ENCODE measurements at places on chromosomes 5 and 9. TPM values are rescaled to one million over a fixed set of nuclear protein-coding genes. Genes with fewer than 3 reads are reported as not detected.

Gene GNPDA1
- total RNA-seq: 21.1 TPM

Gene DDX4
- total RNA-seq: 0.09 TPM

Gene AGXT2
- total RNA-seq: not detected

Gene PCDHB14
- 16.3 TPM for total RNA-seq

Gene EFNA5
- 22.9 TPM for total RNA-seq

Gene ADAMTS13
- 2.9 TPM for total RNA-seq

Gene SLC6A18
- not detected for total RNA-seq

Gene NRG2
- total RNA-seq: 5.1 TPM

Gene GABRA6
- 4.4 TPM for total RNA-seq

Gene IQGAP2
- total RNA-seq: 10.4 TPM

Gene TSTD2
- total RNA-seq: 37.8 TPM

Gene SLU7
- 34.8 TPM for total RNA-seq

Gene SLC36A2
- total RNA-seq: not detected

Gene ACTBL2
- not detected for total RNA-seq

Gene GARIN3
- total RNA-seq: not detected

Gene SOX30
- total RNA-seq: 0.18 TPM

Gene LCN15
- total RNA-seq: not detected

Gene SPATA31D3
- total RNA-seq: not detected

Gene PCDHGA10
- total RNA-seq: 21.4 TPM

Gene CARTPT
- not detected for total RNA-seq

Gene ANXA2R
- total RNA-seq: 2.9 TPM

Gene RGP1
- 16.4 TPM for total RNA-seq

Gene MPDZ
- total RNA-seq: 53.7 TPM

Gene GAS1
- total RNA-seq: 19.6 TPM

Gene CHSY3
- total RNA-seq: 6.0 TPM

Gene F2RL2
- 0.27 TPM for total RNA-seq

Gene SYK
- 1.5 TPM for total RNA-seq

Gene SHOC1
- total RNA-seq: not detected

Gene IL17B
- not detected for total RNA-seq

Gene NR6A1
- total RNA-seq: 2.9 TPM

Gene EGR1
- 1.9 TPM for total RNA-seq

Gene PCDHB2
- 16.0 TPM for total RNA-seq

Gene PPP6C
- 23.1 TPM for total RNA-seq

Gene IRGM
- total RNA-seq: 0.45 TPM

Gene SPATA31D4
- total RNA-seq: not detected

Gene ASS1
- total RNA-seq: 37.8 TPM

Gene SLC25A2
- 0.36 TPM for total RNA-seq

Gene PTGES
- total RNA-seq: 1.5 TPM

Gene FBP2
- not detected for total RNA-seq

Gene CSF2
- not detected for total RNA-seq

Gene SPINK4
- total RNA-seq: not detected

Gene BTNL3
- total RNA-seq: 0.09 TPM

Gene CKMT2
- 4.2 TPM for total RNA-seq

Gene CYFIP2
- 94.8 TPM for total RNA-seq

Gene FOXD4
- total RNA-seq: 1.00 TPM

Gene ADAMTS2
- total RNA-seq: 7.0 TPM

Gene ADCY2
- total RNA-seq: 21.7 TPM

Gene TMOD1
- total RNA-seq: 5.4 TPM

Gene LIFR
- total RNA-seq: 119 TPM

Gene ANKS6
- 11.1 TPM for total RNA-seq

Gene FREM1
- 37.3 TPM for total RNA-seq

Gene IL31RA
- total RNA-seq: not detected

Gene PCDHA5
- total RNA-seq: 10.7 TPM

Gene BAAT
- total RNA-seq: not detected

Gene AIF1L
- 24.2 TPM for total RNA-seq
